ENCODE measurements at places on chromosomes 1 and 21. TPM values are rescaled to one million over a fixed set of nuclear protein-coding genes. Genes with fewer than 3 reads are reported as not detected.
A peak's percentile ranks its signal among the peaks of the same experiment; 100 is the strongest.

SFT2D2 gene
- total RNA-seq: 62.7 TPM

ASPM gene
- total RNA-seq: 53.4 TPM

DNA sequence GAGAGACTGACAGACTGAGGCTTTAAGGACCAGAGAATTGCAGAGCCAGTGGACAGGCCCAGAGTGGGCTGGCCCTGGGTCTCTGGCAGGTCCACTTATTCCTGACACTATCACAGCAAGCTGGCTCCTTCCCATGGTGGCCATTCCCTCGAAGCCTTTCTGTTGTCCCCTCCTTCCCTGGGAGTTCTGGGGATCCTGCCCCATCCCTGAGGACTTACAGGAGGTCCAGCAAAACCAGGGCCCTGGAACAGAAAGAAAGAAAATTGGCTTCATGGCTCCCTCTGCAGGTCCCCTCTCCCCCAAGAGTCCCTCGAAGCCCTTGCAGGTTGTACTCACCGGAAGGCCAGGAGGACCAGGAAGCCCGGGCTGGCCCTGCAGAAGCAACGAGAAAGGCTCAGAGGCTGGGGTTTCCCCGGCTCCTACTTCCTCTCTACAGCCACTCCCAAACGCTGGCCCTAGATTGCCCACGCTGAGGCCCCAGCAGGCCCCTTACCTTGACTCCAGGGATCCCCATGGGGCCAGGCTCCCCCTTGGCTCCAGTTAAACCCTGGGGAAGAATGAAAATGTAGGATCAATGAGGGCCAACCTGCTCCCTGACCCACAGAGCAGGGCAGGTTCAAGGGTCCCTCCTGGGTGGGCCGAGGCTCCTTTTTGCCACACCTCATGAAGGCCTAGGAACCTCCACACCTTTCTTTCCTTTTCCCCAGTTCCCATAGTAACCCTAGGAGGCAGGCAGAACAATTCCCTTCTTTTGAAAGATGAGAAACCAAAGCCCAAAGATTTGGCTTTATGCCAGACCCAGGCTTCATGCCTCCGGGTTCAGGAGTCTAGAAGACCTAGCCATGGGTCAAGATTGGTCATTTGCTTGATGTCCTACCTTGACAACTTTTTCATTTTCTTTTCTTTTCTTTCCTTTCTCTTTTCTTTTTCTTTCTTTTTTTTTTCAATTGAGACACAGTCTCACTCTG is 4.6 kb downstream of the COL9A2 start:
- DNase-seq: peak; percentile 61

DNA sequence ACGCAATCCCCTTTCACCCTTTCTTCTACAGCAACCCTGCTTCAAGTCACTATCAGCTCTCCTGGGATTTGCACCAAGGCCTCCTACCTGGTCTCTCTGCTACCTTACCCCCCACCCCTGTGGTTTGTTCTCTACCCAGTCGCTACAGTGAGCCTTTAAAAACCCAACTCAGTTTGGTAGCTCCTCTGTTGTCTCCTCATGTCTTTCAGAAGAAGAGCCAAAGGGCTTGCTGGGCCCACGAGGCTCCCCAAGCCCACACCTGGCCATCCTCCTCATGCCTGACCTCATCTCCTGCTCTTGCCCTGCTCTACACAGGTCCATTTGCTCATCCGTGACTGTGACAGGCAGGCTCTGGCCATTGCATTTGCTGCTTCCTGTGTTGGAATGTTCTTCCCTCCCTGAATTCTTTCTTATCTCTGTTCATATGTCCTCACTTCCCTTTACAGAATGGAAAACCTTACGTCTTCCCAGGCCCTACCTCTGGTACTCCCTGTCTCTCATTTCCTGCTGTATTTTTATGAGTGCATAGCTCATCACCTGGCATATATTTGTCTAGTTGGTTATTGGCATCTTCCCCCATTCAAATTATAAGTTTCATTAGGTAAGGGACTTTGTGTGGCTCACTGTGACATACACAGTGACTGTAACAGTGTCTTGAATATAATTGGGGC is 3.3 kb downstream of the RGS16 start:
- DNase-seq: no peak

GRCh38 chr1:102566182-102566581 is 542.1 kb downstream of the COL11A1 start:
- DNase-seq: no peak

All from activated T-cell treated with anti-CD3 and anti-CD28 coated beads, Interleukin-2, amount 50 U/mL, for 72 hours (primary cell).